NCI-H460 (cell line): ENCODE measurements at places on chromosomes 3 and 15. TPM values are rescaled to one million over a fixed set of nuclear protein-coding genes. Genes with fewer than 3 reads are reported as not detected.
A peak's percentile ranks its signal among the peaks of the same experiment; 100 is the strongest.

NISCH gene
- 18.4 and 19.7 TPM in 2 replicates for total RNA-seq

PLCL2 gene
- 3.5 and 3.8 TPM in 2 replicates for total RNA-seq

GPR62 gene
- total RNA-seq = not detected in 2 replicates

CHL1 gene
- 110 and 114 TPM in 2 replicates for total RNA-seq

RHOV gene
- 0.14 and 0.57 TPM in 2 replicates for total RNA-seq

CDHR4 gene
- not detected in 2 replicates for total RNA-seq

SPTSSB gene
- not detected in 2 replicates for total RNA-seq

ADGRG7 gene
- total RNA-seq = not detected in 2 replicates

CEMIP gene
- total RNA-seq = 0.87 and 1.0 TPM in 2 replicates

HGD gene
- 1.3 and 2.2 TPM in 2 replicates for total RNA-seq

SMAD6 gene
- total RNA-seq = 4.0 and 4.8 TPM in 2 replicates

TGM4 gene
- total RNA-seq = not detected in 2 replicates

TTLL13 gene
- total RNA-seq = 0.10 and 0.43 TPM in 2 replicates

DNA sequence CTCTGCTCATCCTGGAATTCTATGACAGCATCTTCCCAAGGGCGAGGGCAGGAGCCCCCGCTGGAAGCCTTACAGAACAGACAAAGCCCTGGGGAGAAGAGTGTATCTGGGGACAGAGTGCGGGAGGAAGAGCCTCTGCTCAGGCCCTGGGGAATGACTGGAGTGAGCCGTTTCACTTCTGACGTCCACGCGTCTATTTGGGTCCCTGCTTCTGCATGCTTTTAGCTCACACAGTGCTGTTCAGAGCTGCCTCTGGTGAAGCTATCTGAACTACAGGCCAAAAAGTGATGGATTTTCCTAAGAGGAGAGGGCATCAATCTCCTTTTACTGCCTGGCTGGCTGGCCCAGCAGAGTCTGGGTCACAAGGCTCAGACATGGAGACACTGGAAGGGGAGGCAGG lies 311.8 kb downstream of the NTRK3 start:
- no peak for DNase-seq

DNA sequence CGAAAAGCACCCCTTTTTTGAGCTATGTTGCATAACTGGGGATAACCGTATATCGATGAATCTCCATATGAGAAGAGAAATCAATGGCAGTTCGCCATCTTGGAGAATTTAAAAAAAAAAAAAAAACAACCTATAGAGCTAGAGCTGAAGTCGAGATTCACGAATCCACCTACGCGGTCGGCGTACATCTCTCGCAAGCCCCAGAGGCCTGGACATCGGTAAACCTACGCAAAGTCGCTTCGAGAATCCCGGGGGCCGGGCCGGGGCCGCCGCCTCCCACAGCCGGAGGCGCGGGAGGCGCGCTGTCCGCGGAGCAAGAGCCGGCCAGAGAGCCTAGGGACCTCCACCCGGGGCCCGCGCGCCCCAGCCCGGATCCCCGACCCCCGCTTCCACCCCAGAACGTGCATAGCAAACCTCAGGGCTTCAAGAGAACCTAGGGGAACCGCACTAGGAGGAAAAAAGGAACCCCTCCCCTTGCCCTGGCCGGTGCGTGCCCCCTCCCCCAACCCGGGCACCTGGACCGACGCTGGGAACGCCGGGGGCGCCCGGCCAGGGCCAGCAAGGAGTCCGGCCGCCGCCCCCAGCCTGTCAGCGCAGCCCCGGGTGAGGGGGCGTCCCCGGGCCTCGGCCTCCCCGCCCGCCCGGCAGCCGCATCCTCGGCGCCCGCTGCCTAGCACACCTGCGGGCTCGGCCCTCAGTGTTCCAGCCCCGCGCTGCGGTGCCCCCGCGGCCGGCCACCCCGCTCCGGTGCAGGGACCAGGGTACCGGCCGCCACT lies 567 bp downstream of the PFN2 start:
- peak; percentile 56 for DNase-seq

DNA sequence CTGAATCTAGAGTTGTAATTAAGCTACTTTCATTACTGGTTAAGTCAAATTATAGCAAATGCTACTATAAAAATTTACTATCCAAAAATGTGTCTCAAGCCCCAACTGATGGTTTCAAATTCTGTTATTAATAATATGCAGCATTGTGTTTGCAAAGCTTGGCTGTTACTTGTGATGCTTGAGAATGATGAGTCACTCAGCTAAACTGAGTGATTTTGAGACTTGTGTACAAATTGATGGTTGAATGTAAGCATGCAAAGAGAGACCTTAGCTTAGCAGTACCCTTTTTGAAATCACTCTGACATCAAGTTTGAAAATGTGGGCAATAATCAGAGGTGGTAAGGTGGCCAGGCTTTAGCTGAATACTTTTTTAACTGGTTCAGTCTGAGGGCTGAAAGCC lies 27.6 kb downstream of the OPA1 start:
- DNase-seq = no peak

DNA sequence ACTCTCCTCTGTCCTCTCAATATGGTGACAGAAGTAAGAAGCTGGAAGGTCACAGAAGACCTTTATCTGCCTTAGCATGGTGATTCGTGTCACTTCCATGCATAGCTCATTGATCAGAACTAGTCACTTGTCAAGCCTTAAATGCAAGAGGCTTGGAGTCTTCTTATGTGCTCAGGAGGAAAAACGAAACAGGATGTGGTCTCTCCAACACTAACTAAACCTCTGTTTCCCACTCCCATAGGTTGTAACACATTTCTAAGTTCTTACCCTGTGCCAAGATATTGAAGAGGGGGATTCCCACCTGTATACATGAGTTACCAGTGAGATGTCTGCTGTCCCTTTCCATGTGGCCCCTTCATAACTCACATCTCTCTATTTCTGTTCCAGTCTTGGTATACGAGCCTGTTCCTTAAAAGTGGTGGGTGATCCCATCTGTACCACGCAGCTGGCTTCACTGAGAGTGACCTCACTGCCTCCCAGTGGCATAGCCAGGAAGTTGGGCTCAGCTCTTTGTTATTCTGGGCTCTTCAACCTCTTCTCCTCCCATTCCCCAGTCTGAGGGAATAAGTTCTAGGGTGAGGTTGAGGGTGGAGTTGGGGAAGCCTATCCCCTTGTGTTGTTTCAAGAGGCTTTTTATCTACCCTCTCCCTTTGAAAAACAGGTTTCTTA lies 203.2 kb upstream of the PPP2R3A start:
- no peak for DNase-seq

DNA sequence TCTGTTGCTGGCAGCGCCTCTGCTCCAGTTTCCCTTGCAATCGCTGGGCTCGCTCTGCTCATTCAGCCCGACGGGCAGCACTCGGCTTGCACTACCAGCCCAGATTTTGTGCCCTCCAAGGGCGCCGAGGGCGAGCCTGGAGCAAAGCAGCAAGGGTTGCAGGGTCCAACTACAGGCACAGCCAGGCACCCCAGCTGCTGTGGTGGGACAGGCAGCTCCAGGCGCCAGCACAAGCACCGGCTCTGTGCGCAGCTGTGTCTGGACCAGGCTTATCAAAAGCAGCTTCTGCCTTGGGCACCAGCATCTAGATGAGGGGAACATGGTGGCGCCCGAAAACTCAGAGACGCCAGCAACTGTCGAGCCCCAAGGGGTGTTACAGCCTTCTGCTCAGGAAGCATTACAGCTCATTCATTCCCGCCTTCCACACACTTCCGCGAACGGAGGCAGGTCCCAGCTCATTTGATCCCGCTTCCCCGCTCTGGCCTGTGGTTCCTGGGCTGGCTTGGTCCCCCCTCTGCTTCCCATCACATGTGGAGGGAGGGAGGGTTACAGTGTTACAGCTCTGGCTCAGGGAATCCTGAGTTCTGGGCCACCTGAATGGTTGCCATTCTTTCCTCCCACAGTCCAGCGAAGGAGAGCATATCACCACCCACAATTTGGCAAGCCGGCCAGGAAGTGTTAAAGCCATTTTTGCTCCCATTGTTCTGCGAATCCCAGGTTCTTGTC lies 409.9 kb upstream of the ALCAM start:
- DNase-seq = no peak

GRCh38 chr3:119560160-119560559 lies 746 bp upstream of the CD80 start:
- no peak for DNase-seq

DNA sequence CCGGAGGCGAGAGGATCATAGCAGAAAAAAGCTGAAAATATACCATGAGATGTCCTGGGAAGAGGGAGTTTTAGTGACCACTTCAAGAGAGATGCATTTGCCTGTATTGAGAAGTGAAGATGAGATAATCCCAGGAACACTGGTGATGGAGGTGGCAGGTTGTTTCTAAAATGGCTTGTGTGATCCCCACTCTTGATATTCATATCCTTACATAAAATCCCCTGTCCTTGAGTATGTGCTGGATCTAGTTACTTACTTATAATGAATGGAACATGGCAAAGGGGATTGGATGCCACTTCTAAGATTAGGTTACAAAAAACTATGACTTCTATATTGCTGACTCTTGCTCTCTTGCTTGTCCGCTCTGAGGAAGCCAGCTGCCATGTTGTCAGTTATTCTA lies 22.1 kb downstream of the HDGFL3 start:
- DNase-seq = no peak

GRCh38 chr15:51299187-51300015 lies 39.0 kb downstream of the CYP19A1 start:
- no peak for DNase-seq

DNA sequence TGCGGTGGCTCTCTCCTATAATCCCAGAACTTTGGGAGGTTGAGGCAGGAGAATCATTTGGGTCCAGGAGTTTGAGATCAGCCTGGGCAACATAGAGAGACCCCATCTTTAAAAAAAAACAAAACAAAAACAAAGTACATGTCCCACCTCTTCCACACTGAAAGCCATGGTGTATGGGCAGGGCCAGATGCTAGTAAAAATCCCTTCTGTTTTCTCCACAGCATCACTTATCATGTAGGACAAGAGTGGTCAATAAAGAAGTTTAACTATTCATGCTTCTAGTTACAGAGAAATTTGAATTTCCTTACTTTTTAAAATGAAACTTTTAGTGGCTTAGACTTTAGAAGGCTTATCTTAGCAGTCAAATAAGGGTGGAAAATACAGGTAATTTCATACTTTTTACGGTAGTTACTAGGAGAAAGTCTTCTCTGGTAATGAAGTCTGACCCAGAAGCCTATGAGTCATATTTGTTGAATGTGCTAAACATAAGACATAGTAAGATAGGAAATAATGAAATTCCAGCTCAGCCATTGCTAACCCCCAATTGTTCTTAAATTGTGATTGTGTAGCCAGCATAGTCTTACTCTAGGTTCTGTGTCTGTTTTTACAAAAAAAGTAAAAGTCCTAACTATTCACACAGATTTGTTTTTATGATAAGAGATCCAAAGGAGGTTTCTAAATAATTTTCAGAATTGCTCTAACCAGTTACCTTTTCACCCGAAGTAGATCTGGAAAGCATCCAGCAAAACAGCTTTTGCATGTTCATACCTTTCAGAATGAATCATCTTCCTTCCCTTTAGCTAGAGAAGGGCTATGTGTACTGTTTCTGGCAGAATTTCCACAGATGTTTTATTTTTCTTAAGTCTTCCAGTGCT lies 16.4 kb upstream of the ZNF609 start:
- no peak for DNase-seq

DNA sequence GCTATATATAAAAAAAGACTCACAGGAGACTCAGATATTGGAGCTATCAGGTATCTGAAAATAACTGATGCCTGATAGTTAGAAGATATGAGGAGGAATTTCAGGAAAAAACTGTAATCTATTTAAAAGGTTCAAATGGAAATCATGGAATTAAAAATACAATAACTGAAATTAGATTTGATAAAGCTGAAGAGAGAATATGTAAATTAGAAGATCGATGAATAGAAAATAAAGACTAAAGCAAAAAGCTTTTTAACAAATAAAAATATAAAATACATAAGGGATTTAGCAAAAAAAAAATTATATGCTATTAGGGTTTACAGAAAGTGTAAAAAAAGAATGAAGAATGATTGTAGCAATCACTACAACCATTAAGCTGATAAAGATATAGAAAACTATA lies 679.8 kb upstream of the LMCD1 start:
- no peak for DNase-seq

GRCh38 chr15:45149060-45149459 lies 19.3 kb downstream of the DUOX1 start:
- DNase-seq = no peak

- DNase-seq = no peak
Observed at GRCh38 chr3:128317101-128317697, 149.5 kb downstream of the DNAJB8 start.

GRCh38 chr3:149895769-149896168 lies 74.9 kb downstream of the PFN2 start:
- no peak for DNase-seq

- peak; percentile 17 for DNase-seq
Observed at GRCh38 chr3:64163755-64164148, 61.5 kb downstream of the PRICKLE2 start.

GRCh38 chr15:27238707-27239423 lies 267.9 kb downstream of the GABRG3 start:
- no peak for DNase-seq

DNA sequence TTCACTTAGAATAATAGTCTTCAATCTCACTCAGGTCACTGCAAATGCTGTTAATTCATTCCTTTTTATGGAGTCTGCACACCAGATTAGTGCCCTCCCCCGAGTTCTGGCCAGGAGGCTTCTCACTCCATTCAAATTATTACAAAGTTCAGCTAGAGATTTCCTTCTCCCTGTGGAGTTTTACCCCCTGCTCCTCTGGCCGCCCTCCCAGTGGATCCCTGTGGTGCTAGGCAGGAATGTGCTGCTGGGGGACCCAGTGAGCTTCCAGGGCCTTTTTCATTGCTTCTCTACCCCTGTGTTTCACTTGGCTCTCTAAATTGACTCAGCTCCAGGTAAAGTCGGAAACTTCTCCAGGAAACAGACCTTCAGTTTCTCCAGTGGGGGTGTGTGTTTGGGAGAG lies 42.7 kb upstream of the CD200R1L start:
- no peak for DNase-seq

GRCh38 chr3:8505621-8506020 lies 4.0 kb downstream of the LMCD1 start:
- DNase-seq = no peak

GRCh38 chr3:60720736-60721135 lies 530.5 kb downstream of the FHIT start:
- DNase-seq = no peak

- DNase-seq = no peak
Observed at GRCh38 chr3:139327231-139327630, 16.6 kb upstream of the MRPS22 start.

DNA sequence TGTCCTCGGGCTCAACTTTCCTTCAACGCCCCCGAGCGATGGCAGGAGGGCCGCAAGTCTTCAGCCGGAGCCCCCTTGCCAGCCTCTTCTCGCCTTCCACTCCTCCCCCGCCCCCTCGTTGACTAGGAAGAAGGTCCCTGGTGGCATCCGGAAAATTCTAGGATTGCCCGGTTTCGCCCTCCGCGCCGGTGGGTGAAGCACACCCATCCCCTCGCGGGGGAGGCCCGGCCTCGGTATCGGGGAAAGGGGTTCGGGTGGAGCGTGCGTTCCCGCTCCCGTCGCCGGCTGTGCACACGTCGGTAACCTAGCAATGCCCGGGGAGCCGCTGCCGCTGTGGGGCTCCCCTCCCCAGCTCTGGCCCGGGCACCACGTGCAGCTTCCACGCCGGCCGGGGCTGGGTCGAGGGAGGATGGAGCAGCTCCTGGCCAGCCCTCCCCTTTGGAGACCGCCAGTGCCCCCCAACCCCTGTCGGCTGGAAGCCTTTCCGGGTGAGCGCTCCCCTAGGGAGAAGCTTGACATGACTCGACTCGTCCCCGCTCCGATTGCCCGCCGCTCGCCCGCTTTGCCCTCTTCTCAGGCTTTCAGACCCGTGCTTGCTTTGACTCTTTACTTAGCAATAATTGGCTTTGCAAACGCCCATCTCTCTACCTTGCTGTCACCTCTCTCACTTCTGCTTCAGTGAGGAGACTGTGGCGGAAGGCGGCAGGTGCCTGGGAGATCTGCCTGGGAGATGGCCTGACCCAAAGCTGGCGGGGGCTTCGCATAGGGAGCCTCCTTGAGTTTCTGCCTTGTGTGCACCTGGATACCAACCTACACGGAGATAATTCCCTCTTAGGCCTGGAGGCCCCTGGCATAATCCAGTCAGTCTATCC lies 1.3 kb downstream of the CACNA1D start:
- no peak for DNase-seq
